Activated effector memory CD4-positive, alpha-beta T cell treated with Interleukin-2 at 50 U/mL for 16 hours (primary cell): ENCODE measurements at places on chromosomes 4 and X.

DNA sequence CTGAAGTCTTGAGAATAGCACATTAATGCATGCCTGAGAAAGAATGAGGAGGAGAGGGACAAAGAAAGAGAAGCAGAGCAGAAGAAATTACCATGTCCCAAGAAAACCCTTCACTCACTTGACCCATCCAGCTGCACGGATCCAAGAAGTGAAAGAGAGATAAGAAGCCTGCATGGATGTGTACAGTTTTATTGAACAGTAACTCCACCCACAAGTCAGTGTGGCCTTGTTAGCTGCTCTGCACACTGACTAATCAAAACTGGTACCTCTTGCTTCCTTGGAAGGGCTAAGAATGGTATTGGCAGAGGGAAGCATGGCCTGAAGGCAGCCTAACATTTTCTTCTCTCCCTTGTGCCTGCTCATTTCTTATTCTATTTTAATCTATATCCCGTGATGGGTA lies 163.9 kb downstream of the SLC7A11 start:
- DNase-seq: no peak

DNA sequence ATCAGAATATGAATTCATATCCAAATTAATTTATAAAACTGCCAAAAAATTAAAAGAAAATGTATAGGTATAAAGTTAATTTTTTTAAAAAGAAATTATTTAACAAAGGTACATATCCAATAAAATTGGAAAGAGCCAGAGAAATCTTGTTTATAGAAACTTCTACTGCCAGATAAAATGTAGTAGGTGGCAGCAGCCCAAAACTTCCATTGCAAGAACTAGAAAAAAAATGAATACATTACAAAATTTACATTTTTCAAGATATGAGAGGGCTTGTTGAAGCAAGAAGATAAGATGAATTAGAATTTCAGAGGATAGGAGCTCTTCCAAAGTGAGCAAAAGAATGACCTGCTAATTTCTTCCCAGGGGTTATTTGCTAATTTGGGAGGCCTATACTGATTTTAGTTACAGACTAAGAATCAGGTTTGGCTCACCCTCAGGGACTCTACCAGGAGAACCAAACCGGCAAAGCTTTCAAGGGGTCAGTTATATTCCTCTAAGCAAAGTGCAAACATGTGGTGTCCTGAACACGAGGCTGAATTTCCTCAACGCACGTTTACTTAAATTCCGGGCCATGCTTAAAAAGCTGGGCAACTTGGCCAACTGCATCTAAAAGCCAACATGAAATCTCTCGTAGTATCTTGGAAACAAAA lies 17.5 kb downstream of the ANKRD50 start:
- DNase-seq: no peak

GRCh38 chrX:103376979-103377324 lies 614 bp downstream of the BEX3 start:
- DNase-seq: no peak

DNA sequence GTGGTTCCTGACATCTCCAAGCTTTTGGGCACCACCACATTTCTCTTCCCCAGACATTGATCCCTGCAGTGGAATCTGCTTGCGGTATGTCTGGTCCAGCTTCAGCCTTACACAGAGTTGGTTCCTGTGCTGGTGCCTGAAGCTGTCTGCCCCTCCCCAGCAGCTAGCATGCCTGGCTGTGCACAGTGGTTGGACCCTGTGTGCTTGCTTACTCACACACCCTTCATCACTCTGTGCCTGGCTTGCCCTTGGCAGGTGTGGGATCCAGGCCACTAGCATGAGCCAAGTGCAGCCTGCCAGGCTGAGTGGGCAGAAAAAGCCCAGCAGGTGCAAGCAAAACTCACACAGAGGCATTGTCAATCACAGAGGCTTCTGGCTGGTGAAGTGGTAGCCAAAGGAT lies 473.8 kb downstream of the ACTRT1 start:
- DNase-seq: no peak

DNA sequence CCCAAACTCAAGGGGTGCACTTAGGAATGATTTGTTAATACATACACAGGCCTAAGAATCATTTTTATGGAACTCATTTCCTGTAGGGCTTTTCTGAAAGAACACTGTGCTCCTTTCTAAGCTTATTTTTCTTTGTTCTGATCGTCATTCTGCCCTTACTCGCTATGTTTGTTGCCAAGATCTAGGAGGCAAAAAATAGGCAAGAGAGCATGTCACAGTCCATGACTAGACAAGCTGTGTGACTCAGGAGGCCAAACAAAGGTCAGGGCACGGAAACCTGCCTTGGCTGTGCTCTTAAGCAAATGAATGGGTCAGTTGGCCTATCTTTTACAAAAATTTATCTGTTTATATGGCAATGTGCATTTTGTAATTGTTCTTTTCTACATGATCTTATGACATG lies 42.5 kb upstream of the C1GALT1C1 start:
- no peak for DNase-seq

DNA sequence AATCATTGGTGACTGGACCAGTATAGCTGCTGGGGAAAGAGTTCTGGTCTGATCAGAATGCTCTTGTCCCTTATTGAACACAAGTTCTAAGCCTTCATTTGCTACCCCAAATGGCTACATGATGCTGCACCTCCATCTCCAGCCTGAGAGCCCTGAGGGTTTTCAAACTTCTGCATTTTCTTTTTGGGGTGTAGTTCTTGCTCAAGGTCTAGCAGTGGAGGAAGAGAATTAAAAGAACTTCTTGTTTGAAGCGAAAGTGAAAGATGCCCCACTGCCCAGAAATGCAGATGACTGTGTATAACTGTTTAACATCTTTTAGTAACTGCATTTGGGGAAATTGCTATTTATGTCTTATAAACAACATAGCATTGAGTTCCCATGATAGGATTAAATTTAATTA lies 38.5 kb downstream of the LAMTOR3 start:
- DNase-seq: no peak

DNA sequence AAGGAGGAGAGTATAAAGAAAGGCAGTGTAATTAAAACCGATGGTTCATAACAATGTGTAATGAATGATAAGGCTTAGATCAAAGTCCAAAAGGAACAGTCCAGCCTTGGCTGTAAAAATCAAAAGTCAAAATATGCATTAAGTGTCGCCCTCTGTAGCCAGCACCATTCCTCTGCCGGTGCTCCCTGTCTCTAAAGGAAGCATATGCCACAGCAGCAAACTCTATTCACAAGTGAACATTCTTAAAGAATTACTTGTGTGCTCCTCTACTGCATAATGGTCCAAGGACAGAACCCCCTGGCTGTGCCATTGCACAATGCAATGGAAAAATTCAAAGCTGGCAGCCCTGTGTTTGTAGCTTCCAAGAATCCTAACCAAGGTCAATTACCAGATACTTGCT lies 16.3 kb upstream of the MBNL3 start:
- no peak for DNase-seq

DNA sequence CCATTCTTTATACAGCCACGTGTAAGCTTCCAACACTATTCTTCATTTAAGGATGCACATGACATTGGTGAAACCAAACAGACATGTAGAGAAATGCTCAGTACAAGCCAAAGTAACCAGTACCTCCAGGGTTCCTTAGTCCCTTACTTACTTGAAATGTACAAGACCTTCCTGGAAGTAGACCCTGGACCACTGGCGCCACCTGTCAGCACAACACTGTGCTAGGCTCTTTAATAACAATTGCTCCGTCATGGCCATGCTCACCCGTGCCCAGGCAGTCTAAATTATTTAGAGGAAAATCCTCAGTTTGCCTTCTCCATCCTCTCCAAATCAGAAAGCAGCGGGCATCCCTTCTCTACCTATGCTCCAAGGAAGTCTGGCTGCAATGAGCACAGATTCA lies 52.7 kb downstream of the ADGRA3 start:
- no peak for DNase-seq

DNA sequence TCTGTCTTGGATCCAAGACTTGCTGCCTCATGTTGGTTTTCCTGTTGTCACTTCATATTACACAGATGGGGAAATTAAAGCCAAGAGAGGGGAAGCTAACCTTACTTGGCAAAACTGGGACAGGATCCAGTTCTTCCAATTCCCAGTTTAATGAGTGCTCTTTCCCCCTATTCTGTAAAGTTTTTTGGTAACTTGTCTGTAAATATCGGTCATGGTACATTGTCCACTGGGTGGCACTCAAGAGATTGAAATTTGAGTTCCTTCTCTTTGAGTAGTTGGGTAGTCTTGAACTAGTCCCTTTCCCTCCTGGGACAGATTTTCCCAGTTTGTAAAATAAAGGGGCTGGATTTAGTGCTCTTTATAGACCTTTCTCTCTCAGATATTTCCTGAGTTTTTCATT lies 12.4 kb upstream of the EOLA2 start:
- no peak for DNase-seq

- no peak for DNase-seq
These were observed 4.9 kb upstream of the WDFY3 start for GRCh38 chr4:84971319-84971932.

- DNase-seq: no peak
These were observed 30.2 kb upstream of the NKRF start for GRCh38 chrX:119636419-119636818.

- DNase-seq: no peak
These were observed 148.8 kb upstream of the TBL1X start for GRCh38 chrX:9316096-9316495.

DNA sequence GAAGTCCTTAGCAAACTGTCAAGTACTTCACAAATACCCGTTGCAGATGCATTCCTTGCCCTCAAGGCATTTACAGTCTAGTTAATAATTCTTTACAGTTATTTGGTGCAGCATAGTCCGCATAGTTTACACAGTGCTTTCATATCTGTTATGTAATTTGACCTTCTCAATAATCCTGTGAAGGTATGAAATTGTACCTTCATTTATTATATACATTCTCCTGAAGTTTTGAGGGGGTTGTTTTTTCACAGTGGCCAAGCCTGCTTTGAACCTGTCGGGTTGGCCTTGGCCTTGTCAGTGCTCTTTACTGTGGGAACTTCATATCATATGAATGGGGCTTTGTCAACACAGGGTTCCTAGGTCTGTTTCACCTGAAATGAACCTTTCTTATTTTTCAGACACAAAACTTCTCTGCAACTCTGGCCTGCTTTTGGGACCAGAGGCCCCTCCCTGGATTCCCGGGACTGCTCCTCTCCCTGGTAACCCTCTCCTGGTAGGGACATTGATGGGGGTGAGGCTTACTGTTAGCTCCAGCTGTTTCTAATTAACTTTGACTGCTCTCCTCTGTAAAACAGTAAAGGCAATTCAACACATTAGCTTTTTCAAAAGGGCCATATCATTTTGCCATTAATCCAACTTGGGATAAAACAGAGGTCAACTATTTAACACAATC lies 9.1 kb downstream of the IGFBP7 start:
- DNase-seq: no peak

DNA sequence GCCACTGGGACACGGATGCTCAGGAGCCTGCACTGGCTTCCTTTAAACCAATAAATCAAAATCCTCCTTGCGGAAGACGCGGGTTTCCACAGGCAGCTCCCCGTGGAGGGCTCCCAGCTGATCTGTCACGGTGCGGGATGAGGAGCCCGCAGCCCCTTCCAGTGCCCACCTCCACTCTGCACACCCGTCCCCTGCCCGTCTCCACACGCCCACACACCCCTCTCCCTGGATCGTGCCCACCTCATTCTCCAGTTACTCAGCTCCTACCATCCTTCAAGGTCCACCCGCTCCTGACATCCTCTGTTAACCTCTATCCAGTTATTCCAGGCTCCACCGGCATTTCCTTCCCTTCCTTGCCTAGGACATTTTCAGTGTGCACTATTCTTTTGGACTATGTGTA lies 895.9 kb downstream of the TRIML1 start:
- no peak for DNase-seq

- no peak for DNase-seq
These were observed 951.8 kb upstream of the IGFBP7 start for GRCh38 chr4:58061967-58062366.

DNA sequence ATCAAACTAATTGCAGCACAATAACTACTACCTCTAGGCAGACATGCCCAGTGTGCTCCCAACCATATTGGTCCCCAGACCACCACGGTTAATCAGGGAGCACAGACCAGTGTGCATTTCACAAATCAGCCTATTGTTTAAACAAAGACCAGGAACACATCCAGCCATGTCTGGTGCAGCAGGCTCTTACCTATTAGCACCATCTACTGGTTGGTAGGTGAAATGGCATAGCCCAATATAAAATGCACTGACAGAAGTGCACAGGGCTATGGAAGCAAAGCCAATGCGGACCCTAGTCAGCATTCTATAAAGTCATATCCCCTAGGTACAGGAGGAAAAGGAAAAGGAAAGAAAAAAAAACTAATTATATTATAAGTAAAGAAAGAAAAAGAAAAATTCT lies 15.5 kb upstream of the CYLC1 start:
- no peak for DNase-seq

DNA sequence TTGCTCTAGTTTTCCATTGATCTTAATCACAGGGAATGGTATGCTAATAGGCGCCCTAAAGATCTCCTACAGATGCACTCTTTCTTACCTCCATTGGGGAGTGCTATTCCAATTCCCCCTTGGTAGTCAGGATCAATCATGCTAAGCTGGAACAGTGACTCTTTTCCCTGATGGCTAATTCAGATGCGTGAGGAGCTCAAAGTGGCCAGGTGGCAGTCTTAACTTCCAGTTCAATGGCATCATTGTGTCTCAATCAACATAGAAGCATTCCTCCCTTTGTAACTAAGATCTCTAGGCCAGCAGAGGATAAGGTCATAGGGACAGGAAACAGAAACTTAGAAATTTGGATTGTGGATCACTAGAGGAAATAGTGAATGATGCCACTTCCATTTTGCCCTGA lies 216.8 kb downstream of the GRID2 start:
- DNase-seq: no peak

DNA sequence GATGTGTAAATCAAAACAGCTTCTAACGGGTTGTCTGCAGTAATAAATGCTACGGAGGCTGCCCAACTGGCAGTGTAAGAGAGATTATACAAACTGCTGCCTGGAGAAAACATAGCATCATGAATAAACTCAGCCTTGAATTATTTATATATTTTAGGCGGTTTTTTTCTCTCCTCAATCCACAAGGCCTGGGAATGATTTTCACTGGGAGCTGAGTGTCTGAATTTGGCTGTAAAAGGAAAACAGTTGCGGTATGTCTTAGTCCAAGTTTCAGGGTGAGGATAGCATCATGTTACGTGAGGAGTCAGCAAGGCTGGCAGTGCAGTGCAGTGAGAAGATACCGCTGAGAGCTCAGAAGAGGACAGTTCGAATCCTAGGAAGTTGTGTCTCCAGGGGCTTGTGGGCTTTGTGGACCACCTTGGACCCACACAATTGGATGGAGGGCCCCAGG lies 291.5 kb upstream of the BOD1L1 start:
- DNase-seq: no peak
